ENCODE measurements at places on chromosomes 2 and 18.

DNA sequence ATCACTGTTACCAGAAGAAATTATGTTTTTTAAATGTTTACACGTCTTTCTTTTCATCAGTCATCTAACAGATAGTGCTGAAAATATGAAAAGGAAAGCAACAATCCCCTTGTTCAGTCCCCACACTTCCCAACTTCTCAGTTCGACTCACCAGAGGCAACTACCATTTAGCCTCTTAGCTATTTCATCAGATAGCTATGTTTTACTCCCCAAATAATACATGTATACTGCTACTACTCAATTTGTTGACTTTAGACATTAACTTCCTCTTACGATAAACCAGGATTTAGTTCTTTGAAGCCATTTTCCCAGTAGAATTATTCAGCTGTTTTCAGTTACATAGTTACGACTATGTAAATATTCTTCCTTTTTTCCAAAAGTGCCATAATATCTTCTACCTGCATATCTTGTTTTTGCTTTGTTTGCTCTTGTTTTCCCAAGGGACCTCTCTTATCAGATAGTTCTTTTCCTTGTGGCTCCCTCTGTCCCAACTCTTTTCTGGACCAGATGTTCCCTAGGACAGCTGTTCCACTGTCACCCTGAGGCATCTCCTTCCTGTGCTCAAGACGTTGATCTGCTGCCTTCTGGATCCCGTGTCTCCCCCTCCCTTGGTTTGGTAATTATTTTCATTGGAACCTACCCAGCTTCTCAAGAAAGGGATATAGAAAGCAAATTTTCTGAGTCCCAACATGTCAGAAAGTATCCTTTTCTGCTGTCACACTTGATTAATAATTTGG, 289.3 kb upstream of the TANK start:
- no peak for DNase-seq

DNA sequence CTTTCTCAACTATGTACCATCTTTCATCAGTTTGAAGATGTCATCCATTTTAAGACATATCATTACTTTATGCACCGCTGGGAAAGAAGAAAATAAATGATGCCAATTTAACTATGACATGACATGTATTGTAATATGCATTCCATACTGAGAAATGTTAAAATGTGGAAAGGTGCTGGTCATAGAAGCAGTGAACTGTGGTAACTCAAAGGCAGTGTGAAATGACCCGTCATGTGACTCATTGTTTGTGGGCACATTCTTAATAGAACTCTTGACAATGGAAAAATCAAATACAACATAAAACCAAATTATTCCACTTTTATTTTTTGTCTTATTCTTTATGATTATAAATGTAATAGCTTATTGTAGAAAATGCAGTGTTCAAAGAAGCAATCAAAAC, 455.0 kb upstream of the ST6GAL2 start:
- no peak for DNase-seq

DNA sequence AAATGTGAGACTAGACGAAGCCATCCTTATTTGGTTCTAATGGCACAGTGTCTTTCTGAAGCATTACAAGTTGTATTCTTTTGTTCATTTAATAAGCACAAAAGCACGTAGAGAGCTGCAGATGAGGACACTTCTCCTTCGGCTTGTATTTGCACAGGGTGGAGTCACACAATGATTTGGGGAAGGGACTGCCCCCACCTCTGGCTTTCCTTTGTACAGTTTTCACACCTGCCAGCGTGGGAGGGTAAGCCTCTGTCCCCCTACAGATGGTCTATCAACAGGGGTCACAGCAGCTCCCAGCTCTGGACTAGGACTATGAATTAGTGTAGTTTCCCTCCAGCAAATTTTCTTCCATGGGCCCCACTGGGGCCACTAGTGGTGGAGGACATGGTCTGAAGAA, 108.2 kb upstream of the KLHL14 start:
- DNase-seq, result no peak

- no peak for DNase-seq
Observed at GRCh38 chr18:27142891-27143290, 42.2 kb downstream of the CHST9 start.

DNA sequence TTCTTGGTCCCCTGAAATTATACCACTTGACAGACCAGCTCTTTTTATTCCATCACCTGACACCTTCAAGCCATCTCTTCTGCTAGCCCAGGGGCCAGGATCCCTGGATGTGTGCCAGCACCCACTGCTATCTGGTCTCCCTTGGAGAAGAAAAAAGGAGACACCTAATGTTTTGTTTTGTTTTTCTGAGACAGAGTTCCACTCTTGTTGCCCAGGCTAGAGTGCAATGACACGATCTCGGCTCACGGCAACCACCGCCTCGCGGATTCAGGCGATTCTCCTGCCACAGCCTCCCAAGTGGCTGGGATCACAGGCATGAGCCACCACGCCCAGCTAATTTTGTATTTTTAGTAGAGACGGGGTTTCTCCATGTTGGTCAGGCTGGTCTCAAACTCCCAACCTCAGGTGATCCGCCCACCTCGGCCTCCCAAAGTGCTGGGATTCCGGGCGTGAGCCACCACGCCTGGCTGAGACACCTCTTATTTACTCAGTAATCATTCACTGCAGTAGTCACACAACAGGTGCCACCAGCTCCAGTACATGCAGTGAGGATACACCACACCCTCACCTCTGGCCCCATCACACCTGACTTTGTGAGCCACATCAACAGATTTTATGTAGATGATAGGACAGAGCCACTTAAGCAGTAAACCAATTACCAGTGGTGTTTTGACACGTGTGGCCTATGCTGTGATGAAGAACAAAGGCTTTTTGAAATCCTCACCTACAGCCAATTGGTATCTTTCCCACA, 42.8 kb upstream of the PCBP1 start:
- no peak for DNase-seq

- no peak for DNase-seq
Observed at GRCh38 chr2:7031547-7032245, 114.5 kb downstream of the RNF144A start.

DNA sequence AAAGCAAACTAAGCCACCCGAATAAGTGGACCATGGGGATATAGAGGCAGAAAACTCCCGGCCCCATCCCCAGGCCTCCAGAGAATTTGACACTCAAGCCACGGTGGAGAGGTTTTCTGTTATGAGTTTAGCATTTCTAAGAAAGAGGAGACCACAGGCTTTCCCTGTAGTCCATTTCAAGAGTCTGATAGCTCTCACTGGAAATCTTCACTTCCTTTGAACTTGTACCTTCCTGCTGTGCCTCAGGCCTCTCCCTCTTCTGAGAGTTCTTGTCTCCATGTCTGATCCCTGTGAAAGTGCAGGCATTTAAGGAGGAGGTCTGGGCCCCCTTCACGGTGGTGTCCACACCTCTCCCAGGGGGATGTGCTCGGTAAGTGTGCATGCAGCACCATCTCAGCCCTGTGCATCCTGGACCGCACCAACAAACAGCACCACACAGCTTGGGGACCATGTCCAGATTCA, 113.7 kb downstream of the BCL2 start:
- no peak for DNase-seq

DNA sequence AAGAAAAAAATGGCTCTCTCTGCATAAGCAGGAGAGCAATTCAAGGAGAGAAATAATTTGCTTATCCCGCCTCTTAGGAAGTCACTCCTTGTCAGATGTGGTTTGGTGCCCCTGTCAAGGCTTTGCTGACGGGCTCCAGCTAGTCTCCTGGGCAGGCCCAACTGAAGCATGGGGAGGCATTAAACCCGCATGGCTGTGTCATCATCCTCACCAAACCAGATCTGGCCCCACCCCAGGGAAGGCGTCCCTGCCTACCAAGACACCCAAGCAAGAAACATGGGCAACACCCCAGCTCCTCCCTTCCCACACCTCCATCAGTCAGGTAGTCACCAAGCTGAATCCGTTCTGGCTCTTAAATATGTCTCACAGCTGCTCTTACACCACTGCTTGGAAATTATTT, 108.0 kb downstream of the SGPP2 start:
- DNase-seq, result no peak

GRCh38 chr18:57819671-57820460, 16.8 kb upstream of the ATP8B1 start:
- no peak for DNase-seq

GRCh38 chr2:10141736-10142639, 19.4 kb downstream of the RRM2 start:
- no peak for DNase-seq

DNA sequence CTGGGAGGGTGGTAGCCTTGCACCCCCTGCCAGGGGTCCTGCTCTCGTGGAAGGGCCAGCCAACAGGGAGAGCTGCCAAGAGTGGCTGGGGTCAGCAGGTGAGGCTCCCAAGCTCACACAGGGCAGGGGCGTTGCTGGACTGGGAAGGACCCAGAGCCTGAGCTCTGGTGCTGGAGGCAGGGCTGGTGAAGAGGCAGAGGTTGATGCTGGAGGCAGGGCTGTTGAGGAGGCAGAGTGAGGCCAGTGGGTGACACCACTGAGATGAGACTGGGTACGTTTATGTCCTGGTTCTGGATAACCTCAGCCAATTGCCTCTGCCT, 7.0 kb downstream of the ADRA2B start:
- no peak for DNase-seq

- DNase-seq, result no peak
Observed at GRCh38 chr18:5998166-5998881, 103.0 kb upstream of the TMEM200C start.

DNA sequence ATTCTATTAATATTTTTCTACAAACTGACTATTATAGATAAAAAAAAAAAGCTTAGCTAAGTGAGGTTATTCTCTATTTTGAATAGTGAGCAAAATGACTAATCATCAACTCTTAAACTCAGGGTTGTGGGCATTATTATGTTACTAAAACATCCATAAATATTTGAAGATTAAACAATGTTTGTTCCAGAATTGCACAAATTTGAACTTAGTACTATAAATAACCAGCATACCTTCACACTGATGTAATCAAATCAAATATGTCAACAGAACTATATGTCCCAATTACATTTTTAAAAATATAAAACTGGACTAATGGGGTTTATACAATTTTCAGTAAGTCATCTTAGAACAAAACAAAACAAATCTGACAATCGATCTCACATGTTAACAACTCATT, 800.9 kb downstream of the LRP1B start:
- no peak for DNase-seq

DNA sequence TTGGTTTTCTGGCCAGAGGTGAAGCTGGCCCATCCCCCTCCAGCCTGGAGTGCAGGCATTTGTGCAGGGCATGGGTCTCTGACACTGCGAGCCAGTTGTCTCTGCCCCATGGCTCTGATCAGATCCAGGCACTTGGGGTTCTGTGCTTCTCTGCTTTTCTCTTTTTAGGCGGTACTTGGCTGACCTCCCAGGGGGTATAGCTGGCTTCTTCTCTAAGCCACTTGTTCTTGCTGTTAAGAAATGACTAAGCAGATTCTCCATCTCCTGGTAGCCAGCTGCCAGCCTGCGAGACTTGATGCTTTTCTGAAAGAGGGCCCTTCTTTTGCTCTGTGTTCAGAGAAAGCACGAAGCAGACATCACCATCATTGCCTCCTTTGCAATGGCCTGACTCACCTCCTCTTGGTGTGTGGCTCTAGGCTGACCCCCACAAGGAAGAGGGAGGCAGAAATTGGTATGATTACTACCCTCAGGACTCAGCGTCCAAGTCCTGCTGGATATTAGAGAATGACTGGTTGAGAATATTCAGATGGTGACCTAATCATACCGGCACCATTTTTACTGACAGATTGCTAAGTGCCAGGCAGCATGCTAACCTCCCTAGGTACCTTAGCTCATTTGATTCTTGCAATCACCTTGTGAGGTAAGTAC, 32.7 kb downstream of the TNP1 start:
- no peak for DNase-seq

GRCh38 chr2:74908748-74909444, 49.5 kb upstream of the POLE4 start:
- no peak for DNase-seq

- no peak for DNase-seq
Observed at GRCh38 chr18:76709659-76710645, 112.4 kb upstream of the ZNF236 start.

DNA sequence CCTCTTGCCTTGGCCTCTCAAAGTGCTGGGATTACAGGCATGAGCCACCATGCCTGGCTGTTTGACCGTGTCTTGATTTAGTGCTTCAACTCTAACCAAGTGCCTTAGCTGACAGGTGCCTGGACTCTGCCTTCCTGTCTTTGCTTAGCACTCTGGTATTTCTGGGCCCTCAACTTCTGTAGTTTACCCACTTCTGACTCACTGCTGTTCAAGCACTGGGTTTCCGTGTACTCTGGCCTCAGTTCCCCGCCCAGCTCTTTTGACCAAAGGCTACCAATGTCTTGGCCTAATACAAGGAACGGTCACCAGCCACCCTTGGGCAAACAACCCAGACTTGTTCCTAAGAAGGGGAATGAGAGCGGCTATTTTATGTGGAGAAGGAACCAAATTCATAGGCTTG, 35.7 kb upstream of the CABLES1 start:
- no peak for DNase-seq

DNA sequence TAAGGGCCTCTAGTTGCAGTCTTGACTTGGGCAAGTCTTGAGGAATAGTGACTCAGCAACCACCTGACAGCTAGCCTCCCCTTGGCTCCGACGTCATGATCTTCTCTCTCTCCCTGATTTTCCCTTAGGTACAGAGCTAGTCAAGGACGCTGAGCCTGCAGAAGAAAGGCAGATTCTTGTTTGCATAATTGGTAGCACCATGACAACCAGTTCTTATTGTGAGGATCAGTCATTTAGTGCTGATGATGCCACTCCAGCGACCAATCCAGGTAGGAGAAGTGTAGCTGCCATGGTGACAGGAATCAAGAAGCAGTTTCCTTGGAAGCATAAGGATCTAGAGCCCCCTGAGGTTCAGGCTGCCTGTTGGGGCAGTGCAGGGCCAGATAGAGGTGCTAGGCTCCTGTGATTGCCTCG, 2.8 kb upstream of the RESP18 start:
- DNase-seq, result no peak

DNA sequence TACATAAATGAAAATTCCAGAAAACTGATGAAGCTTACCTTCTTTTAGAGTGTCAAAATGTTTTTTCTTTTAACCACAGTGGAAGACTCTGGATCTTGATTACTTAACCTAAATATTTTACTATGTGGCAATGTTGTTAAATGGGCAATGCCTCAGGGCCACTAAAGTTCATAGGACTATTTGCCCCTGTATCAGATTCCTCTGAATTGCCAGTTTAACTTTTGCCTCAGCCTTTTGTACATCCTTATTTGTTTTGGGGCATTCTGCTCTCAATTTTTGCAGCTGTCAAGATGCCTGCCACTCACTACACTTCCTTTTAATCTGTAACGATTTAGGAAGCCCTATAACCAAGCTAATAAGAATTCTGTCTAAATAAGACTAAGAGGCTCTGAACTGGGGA, 31.7 kb upstream of the SERTAD2 start:
- no peak for DNase-seq

GRCh38 chr18:22826726-22827125, 106.4 kb upstream of the RBBP8 start:
- DNase-seq, result no peak

DNA sequence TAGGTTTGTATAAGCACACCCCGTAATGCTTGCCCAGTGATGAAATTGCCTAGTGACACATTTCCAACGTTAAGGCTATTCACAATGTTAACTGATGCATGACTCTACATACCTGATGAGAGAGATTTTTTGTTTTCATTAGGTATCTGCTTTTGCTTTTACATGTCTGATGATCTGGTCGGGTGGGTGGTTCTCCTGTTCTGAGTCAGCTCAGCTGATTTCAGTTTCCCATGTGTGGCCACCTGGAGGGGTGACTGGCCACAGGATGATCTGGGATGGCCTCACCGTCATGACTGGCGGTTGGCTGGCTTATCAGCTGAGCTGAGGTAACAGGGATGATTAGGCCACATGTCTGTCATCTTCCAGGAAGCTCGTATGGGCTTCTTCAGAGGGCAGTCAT, 33.8 kb upstream of the ACYP2 start:
- DNase-seq, result no peak

- DNase-seq, result no peak
Observed at GRCh38 chr2:145360129-145360790, 840.3 kb upstream of the ZEB2 start.

- peak; percentile 65 for DNase-seq
Observed at GRCh38 chr2:234951664-234952269, at the start of gene SH3BP4. Gene SH3BP4, plus strand, starts transcription at chr2:234952017. Its CDS starts 82,986 bp downstream, at chr2:235035003.

Measured in cortex of kidney (tissue), 1 donor.